ENCODE measurements at places on chromosomes 4 and X.

DNA sequence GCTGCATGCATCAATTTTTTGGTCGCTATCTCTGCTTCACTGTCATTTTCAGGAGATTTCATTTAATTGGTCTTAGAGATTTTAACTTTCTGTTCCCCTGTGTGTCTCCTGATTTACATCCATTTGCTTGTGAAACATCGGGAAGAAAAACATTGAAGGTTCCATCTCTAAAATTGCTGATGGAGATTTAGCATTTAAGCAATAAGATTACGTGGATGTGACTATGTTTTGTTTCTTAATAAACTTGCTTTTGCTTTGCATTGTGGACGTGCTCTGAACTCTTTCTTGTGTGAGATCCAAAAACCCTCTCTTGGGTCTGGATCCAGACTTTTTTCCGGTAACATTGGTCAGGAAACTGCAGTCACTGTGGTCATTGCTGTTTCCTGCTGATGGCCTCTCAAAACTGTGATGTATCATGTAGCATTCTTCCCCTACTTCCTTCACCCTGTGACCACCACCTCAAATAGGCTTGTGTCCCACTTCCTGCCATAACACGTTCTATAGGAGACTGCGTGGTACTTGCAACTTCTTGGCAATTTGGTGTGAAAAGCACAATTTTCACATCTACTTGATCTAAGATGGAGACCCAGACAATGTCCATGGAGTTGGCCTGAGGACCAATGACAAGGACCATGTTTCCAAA is 4.9 kb downstream of the CXCL2 start:
- DNase-seq, result no peak

DNA sequence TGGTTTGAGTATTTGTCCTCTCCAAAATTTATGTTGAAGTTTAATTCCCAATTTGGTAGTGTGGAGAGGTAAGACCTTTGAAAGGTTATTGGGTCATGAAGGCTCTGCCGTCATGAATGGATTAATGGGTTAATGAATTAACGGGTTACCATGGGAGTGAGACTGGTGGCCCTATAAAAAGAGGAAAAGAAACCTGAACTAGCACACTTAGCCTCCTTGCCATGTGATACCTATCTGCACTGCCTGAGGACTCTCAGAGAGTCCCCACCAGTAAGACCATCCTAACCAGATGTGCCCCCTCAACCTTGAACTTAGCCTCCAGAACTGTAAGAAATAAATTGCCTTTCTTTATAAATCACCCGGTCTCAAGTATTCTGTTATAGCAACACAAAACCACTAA is 39.3 kb downstream of the PAGE1 start:
- DNase-seq, result no peak

DNA sequence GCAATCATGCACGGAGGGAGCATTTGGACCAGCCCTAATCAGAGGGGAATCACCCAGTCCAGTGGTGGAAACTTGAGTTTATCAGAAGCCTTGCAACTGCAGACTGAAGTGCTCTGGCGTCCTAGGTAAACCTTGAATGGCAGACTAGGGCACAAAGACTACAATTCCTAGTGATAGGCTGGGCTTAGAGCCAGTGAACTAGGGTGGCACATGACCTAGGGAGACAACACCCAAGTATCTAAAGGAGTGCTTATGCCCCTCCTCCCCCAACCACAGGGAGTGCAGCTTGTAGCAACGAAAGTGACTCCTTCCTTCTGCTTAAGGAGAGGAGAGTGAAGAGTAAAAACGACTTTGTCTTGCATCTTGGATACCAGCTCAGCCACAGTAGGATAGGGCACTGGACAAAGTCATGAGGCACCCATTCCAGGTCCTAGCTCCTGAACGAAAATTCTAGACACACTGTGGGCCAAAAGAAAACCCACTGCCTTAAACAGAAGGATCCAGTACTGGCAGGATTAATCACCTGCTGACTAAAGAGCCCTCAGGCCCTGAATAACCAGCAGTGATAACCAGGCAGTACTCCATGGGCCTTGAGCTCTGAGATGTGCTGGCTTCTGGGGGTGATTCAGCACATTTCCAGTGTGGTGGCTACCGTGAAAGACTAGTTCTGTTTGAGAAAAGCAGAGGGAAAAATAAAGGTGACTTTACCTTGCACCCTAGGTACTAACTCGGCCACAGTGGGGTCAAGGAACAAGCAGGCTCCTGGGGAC is 58.7 kb upstream of the STARD8 start:
- no peak for DNase-seq

GRCh38 chr4:85967872-85968271 is 392.0 kb downstream of the MAPK10 start:
- no peak for DNase-seq

DNA sequence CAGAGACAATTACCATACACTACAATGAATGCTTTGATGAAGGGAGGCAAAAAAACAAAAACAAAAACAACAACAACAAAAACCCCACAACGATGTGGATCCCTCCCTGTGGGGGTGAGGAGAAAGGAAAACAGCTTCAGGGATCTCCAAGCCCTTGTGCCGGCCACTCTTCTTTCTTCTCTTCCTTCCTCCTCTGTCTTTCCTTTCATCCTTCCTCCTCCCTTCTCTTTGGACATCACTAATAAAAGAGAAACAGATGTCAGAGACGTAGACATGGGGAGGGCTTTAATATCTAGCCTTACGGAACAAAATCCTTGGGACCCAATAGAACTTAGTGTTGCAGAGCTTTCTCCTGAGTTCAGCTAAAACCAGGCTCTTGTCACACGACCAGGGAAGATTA is 18.8 kb upstream of the STX18 start:
- DNase-seq, result no peak

- DNase-seq, result peak; percentile 44
Observed at GRCh38 chr4:1410491-1411325, 4.5 kb upstream of the NKX1-1 start.

- DNase-seq, result no peak
Observed at GRCh38 chr4:128130621-128131020, 69.5 kb downstream of the LARP1B start.

DNA sequence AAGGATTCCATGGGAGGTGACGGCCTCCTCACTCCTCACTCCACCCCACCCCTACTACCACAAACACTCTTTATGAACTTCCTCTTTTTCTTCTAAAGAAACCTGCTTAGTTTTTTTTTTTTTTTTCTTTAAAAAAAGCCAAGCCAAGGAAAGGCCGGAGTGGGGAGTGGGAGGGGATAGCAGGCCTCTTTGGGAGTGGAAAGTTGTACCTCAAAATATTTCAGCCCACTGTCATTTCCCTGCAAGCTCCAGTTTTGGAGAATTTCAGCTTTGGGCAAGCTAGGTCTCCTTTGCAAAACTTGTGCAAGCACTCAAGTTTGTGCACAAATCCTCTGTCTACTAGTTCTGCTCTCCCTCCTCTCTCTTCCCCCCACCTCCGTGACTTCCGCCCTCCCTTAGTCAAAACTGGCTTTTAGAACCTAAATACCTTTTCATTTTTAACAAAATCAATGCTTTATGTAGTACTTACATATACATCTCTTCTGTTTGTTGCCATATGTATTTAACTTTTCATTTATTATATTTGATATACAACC is 512 bp upstream of the ANTXR2 start:
- peak; percentile 75 for DNase-seq

DNA sequence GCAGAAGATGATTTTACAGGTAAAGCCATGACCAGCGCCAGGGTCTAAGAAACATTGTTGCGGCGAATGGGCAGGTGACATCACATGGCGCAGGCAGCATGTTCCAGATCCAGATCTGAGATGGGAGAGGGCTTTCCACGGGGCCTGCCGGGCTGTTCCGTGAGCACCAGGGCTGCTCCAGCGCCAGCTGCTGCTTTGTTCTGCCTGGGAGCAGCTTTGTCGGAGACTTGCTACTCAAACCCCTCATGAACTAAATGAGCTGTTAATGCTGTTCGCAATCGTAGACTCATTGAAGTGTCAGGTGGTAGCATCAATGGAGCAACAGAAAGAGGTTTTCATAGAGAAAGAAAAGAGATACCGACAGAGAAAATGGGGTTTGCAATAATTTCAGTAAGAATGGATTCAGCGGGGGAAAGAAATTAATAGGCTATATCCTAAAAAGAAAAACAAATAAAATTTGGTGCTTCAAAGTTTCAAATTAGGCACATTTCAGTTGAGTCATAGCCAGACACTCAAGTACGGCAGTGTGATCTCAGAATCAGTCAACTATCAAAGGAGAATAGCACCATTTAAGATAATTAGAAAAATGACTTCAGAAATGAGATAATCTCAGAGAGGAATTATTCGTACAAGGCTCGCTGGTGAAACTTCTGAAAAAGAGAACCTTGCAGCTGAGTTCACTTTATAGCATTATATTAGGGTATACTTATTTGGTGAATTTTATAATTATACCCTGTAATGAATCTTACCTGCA is 23.9 kb downstream of the SORBS2 start:
- peak; percentile 39 for DNase-seq

DNA sequence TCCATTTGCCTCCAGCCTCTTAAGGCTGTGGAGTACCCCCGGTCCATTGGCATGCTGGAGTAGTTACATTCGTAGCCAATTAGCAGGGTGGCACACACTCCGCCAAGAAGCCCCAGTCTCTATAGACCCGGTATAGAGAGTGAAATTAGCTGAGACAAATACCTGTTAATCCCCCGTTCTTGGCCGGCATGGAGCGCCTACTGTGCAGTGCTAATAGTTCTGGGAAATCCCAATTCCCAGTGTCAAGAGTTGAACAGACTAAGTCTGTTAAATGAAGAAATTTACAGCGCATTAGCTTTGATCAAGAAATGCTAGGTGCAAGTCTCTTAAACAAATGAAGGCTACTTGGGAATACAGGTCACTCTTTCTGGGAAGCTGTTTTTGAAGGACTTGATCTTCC is 127.8 kb upstream of the ARX start:
- DNase-seq, result no peak

- no peak for DNase-seq
Observed at GRCh38 chr4:186780291-186781031, 56.8 kb upstream of the FAT1 start.

DNA sequence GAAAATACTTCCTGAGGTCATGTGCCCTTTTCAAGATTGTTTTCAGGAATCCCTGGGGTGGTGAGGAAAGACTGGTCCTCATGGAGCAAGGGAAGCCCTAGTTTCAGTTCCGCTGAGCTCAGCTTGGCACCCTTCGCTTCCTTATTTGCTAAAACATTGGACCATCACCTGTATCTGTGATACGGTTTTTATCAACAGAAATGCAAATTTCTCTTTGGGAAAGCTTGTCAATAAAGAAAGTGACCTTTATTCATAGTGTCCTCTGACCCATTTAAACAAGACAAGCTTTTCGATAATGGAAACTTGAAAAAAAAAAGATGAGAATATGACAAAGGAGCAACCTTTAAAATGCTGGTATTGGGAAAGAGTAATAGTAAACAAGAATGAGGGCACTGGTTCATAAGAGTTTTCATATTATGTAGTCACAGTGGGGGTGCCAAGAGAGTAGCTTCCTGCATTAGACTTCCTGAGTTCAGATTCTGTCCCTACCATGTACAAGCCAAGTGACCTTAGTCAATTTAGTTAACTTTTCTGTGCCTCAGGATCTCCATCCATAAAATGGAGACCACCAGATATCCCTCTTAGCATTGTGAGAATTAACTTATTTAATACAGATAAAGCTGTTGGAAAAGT is 57.0 kb upstream of the RAI2 start:
- no peak for DNase-seq

DNA sequence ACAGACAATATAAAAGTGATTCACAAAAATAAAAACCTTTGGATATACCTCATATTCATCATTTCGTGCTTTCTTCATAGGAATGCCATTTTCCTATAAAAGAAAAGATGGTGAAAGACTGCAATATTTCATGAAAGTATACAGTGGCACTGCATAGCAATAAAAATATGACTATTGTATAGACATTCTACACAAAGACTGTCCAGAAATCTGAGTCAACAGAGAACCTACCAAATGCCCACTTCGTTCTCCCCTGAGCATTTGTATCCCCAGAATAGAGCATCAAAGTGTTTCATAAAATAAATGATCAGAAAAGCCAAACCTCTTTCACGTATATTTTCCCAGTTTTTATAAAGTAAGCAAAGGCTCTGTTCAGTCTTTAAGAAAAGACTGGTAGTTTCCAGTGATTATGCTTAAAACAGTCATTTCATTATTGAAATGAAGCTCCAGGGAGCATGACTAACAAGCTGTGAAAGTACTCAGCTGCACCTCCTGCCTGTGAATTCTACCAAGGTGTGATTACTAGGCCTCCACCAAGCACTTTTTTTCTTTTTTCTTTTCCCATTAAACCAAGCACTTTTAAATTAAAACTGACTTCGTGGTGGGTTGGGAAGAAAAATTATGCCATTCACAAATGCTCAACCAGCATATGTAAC is 20.2 kb downstream of the PPA2 start:
- DNase-seq, result peak; percentile 72

DNA sequence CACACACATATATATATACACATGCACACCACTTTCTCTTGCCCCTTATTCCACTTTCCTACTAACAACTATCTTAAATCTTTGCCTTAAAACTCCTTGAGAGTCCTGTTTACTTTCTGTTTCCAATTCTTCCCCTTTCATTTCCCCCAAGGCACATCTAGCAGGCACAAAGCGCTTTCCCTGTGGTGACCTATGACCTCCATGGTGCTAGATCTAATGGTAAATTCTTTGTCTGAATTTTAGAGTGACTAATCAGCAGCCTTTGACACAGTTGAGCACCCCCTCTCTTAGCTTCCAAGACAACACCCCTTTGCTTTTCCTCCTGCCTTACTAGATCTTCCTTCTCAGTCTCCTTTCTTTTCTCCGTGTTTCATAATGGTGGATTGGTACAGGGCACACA is 236.4 kb upstream of the TTC29 start:
- no peak for DNase-seq

DNA sequence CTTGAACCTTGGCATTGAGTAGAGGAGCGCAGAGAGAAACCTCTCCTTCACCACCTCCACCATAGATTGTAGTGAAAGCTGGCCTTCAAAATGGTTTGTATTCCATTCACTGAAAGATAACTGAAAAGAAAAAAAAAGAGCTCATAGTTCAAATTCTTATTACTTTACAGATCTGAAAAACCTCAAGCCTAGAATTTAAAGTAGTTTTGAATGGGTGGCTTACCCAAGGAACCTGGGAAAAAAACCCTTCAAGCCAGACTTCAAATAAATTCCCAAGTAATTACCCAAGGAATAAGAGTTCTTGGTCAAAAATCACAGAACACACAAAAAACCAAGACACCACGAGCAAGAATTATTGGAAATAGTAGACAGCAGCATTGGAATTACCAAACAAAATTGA is 83.6 kb upstream of the TMEM33 start:
- no peak for DNase-seq

GRCh38 chr4:181077341-181077740 is 1165.9 kb upstream of the TENM3 start:
- DNase-seq, result no peak

- DNase-seq, result no peak
Observed at GRCh38 chr4:4859799-4860599, 534 bp downstream of the MSX1 start.

DNA sequence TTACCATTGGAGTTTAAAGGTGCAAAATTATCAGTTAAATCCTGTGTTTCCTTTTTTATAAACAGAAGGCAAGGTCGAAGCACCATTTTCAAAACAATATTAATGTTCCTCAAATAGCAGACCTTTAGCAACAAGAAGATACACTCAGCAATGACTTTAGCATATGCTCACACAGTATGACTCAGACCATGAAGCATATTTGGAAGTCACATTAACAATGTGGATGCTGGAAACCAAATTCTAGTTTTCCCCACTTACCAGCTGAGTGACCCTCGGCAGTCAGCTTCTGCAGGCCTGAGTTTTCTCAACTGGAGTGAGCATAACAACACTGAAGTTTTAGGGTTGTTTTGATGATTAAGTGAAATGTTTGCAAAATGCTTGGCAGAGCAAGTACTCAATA is 130.5 kb downstream of the ANK2 start:
- DNase-seq, result no peak

Data from activated CD4-positive, alpha-beta T cell treated with anti-CD3 and anti-CD28 coated beads, Interleukin-10, Interleukin-2, amounts not matched to agents 100 ng/mL and 50 ng/mL, durations not matched to agents 16 hours and 8 hours (primary cell).